ENCODE measurements at places on chromosomes 16 and 17.

- DNase-seq = no peak
These were observed 436.2 kb downstream of the SLC39A11 start for GRCh38 chr17:72656130-72656763.

DNA sequence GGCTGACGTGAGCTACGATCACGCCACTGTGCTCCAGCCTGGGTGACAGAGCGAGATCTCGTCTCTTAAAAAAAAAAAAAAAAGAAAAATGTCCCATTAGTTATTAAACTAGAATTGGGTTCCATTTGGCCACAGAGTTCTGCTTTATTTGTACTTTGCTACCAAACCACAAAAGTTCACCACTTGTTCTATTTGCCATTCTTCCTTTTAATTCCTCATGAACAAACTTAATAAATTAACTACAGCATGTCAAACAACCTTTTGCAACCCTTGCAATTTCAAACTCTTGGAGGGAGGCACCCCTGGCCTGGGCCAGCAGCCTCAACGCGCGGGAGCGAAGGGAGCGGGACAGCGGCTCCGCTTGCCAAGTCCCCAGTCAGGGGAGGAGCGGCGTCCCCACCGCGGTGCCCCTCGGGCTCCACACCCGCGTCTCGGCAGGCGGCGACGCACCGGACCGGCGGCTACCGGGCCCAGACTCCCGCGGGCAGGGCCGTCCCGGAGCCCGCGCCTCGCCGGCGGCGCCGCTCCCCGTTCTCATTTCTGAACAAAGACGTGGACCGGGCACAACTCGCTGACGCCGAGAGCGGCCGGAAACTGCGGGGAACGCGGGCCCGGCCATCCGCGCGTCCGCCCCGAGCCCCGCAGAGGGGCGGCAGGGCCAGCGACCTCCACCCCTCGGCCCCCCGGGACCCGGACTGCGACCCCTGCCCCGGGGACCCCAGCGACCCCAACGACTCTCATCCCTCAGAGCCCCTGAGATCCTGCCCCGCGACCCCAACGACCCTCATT, 775 bp downstream of the CYTH1 start:
- DNase-seq = no peak

- DNase-seq = no peak
These were observed 175.5 kb downstream of the SLC39A11 start for GRCh38 chr17:72916991-72917390.

DNA sequence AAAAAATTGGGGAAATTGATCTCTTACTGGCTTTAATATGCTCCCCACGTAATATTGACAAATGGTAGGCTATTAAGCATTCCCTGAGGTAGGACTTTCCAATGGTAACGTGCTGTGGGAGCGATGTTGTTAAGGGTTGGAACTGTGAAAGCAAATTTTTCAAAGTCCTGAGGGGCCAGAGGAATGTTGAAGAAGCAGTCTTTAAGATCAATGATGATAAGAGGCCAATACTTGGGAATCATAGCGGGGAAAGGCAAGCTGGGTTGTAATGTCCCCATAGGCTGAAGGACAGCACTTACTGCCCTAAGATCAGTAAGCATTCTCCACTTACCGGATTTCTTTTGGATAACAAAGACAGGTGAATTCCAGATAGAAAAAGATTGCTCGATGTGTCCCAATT, 69.6 kb upstream of the ARL4D start:
- DNase-seq = no peak

GRCh38 chr17:14972844-14973243, 292.3 kb downstream of the PMP22 start:
- no peak for DNase-seq

- no peak for DNase-seq
These were observed 106.7 kb downstream of the CMIP start for GRCh38 chr16:81551151-81551808.

- no peak for DNase-seq
These were observed 25.1 kb downstream of the PRR11 start for GRCh38 chr17:59180626-59181025.

Measured in cortex of kidney (tissue), 1 donor.